Esophagus squamous epithelium (tissue), 5 donors: ENCODE measurements at places on chromosomes 3 and 15.
A peak's percentile ranks its signal among the peaks of the same experiment; 100 is the strongest.

DNA sequence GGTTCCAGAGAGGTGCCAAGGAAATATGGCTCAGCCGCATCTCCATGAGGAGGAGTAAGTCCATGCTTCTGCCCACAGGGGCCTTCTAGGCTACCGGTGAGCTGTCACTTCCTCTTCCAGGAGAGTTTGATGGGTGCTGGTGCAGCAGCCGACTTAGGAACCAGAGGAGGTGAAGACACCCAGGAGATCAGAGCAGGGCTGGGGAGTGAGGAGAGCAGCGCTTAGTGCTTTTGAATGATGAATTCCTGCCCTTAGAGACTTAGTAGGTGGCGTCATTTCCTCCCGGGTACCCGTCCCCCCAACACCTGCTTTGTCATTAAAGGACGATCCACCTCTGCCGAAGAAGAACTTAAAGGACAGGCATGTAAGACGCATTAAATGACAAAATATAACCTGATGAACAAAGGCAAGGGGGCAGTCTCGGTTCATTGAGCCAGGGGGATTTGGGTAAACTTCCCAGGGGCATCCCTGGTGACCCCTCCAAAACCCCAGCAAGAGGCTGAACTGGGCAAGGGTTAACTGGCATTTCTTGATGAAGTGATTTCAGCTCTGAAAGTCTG lies 67.6 kb downstream of the HES1 start:
- H3K4me1 ChIP-seq, result peaks cover 14% of the 10 kb centered on the region
- H3K4me3 ChIP-seq, result peak overlapping the region; percentile 39
- H3K27me3 ChIP-seq, result peaks cover 44% of the 10 kb centered on the region
- H3K27ac ChIP-seq, result no peak overlapping the region

DNA sequence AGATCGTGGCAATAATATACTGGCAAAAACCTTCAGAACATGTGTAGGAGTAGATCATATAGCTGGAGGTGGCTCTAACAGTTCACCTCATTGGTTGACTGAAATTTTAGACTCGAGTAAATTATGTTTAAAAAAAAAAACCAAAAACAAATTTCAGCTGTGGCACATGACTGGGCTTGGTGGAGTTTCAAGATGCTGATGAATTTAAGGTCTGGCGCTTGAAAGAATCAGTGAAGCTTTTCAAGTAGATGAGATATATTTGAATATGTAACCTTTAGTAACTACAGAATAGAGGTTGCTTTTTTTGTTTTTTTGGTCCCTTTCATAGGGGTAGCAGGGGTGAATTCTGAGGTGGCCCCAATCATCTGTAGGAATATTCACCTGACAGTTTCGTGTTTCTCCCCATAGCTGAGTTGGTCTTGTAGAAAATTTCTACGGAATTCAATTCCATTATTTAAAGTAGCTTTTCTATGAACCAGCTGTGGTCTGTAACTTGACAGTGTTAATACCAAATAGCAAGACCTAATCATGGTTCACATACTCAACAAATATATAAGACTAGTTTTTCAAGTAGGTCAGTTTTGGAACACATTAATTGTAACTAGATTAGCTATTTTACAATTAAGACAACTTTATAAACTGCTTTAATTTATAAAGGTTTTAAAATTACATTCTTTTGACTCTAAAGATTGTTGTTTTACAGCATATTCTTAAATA lies 65.6 kb downstream of the MAP4 start:
- no peaks in the 10 kb centered on the region for H3K27me3 ChIP-seq
- H3K36me3 ChIP-seq, result no peaks in the 10 kb centered on the region
- no peak overlapping the region for H3K27ac ChIP-seq
- H3K4me1 ChIP-seq, result peaks cover 8% of the 10 kb centered on the region
- DNase-seq, result no peak
- no peak overlapping the region for H3K4me3 ChIP-seq

GRCh38 chr3:62500556-62501288 lies 127.4 kb upstream of the FEZF2 start:
- H3K36me3 ChIP-seq, result no peaks in the 10 kb centered on the region
- DNase-seq, result no peak
- no peak overlapping the region for H3K27ac ChIP-seq
- no peaks in the 10 kb centered on the region for H3K27me3 ChIP-seq

DNA sequence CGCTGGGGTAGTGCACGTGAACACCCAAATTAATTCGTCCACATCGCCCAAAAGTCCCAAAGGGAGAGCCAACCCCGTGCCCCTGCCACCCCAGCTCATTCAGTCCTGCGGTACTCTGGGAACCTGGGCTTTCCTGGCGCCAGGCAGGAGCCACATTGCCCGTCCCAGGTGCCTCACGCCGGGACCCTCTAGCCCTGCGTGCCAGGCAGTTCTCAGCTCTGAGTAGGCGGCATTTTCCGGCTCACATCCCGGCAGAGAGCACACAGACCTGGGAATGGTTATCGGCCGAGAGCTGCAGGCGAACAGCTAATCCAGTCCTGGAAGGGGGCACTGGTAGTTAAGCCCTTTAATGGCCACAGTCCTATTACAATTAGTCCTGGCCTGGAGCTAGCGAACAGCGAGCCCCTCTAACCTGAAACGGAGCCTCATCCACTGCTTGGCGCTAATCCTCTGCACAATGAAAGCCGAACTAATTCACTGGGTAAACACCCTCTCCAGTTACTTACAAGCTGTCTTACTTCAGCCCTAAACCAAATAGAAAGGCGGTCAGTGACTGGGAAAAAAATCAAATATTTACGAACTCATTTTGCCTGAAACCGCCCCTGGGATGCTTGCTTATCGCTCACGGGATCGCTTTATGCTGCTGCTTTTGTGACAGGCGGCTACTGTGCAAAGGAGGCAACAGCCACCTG lies 254.6 kb upstream of the SOX14 start:
- H3K4me1 ChIP-seq, result no peaks in the 10 kb centered on the region
- DNase-seq, result no peak
- H3K36me3 ChIP-seq, result no peaks in the 10 kb centered on the region
- H3K27ac ChIP-seq, result no peak overlapping the region
- peaks cover 16% of the 10 kb centered on the region for H3K27me3 ChIP-seq
- H3K4me3 ChIP-seq, result no peak overlapping the region

DNA sequence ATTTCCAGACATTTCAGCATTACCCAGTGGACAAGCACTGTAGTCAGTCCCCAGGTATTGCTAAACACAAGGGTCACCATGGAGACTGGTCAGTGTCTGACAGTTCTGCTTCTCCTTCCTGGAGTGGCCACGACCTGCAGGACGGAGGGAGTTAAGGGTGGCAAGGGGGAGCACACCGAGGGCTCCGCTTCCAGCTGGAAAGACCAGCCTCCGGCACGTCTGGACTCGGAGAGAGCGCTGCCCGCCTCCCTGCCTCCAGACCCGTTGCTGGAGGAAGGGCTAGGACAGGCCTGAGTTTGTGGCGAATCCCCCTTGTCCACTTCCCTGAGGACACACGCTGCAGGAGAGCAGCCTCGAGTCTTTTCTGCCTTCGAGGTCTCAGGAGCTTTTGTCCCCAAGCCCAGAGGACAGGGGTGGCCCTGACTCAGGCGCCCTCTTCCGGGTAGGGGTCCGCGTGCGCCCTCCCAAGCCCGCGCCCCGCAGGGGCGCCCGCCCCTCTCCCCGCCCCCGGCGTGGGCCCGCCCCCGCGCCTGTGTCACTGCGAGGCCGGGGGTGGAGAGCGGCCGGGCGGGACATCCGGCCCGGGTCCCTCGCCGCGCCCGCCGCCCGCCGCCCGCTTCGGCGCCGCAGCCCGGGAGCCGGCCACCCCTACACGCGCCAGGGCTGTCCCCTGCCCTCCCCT lies at the start of gene CHST14:
TSS of gene CHST14 (plus strand) at position 562 of the 682 bp plus-strand sequence. CDS start 230 bp downstream, outside the sequence.
- no peak for DNase-seq
- H3K27me3 ChIP-seq, result no peaks in the 10 kb centered on the region
- peak within 1 kb of the TSS; percentile 95 for H3K4me3 ChIP-seq
- H3K36me3 ChIP-seq, result no peaks in the 10 kb centered on the region
- H3K27ac ChIP-seq, result peak within 1 kb of the TSS; percentile 84
- peaks cover 17% of the 10 kb centered on the region for H3K4me1 ChIP-seq

DNA sequence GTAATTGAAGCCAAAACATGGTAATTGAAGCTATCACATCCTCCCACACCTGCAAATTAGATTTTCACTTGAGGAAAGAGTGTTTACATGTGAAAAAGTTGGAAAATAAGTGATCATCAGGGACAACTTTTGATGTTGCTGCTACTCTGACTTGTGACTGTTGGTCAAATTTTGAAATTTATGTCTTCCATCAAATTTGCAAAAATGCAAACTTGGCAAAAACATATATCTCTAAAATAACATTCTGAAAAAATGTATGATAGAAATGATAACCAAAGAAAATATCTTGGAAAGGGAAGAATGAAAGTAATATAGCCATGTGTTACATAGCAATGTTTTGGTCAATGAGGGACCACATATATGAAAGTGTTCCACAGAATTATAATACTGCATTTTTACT lies 703.9 kb upstream of the SEMA6D start:
- DNase-seq, result no peak
- H3K27me3 ChIP-seq, result no peaks in the 10 kb centered on the region
- no peak overlapping the region for H3K4me3 ChIP-seq
- H3K36me3 ChIP-seq, result no peaks in the 10 kb centered on the region
- H3K4me1 ChIP-seq, result no peaks in the 10 kb centered on the region

DNA sequence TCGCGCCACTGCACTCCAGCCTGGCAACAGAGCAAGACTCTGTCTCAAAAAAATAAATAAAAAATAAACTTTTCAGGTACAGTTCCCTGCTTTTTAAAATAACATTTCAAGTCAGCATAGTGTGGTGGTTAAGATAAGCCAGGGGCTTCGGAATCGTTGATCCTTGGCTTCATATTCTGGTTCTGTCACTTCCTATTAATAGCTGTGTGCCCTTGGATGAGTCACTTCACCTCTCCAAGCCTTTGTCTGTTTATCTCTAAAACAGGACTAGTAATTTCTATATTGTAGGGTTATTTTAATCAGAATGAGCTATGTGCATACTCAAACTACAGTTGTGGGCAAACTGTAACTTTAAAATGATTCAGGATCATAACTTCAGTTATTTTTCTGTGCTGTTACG lies 53.8 kb upstream of the SENP5 start:
- H3K36me3 ChIP-seq, result peaks cover 14% of the 10 kb centered on the region
- H3K27ac ChIP-seq, result no peak overlapping the region
- no peaks in the 10 kb centered on the region for H3K27me3 ChIP-seq
- no peaks in the 10 kb centered on the region for H3K4me1 ChIP-seq
- no peak for DNase-seq

GRCh38 chr3:66803206-66803605 lies 194.9 kb upstream of the KBTBD8 start:
- no peak for DNase-seq
- H3K27me3 ChIP-seq, result no peaks in the 10 kb centered on the region
- no peak overlapping the region for H3K4me3 ChIP-seq

- H3K4me1 ChIP-seq, result no peaks in the 10 kb centered on the region
- DNase-seq, result no peak
- no peak overlapping the region for H3K4me3 ChIP-seq
- no peaks in the 10 kb centered on the region for H3K36me3 ChIP-seq
Observed at GRCh38 chr3:160210341-160210740, 14.9 kb upstream of the C3orf80 start.

- DNase-seq, result no peak
- no peak overlapping the region for H3K4me3 ChIP-seq
- H3K27ac ChIP-seq, result no peak overlapping the region
- H3K36me3 ChIP-seq, result no peaks in the 10 kb centered on the region
- H3K27me3 ChIP-seq, result no peaks in the 10 kb centered on the region
Observed at GRCh38 chr15:63931556-63931955, 97.8 kb upstream of the HERC1 start.

DNA sequence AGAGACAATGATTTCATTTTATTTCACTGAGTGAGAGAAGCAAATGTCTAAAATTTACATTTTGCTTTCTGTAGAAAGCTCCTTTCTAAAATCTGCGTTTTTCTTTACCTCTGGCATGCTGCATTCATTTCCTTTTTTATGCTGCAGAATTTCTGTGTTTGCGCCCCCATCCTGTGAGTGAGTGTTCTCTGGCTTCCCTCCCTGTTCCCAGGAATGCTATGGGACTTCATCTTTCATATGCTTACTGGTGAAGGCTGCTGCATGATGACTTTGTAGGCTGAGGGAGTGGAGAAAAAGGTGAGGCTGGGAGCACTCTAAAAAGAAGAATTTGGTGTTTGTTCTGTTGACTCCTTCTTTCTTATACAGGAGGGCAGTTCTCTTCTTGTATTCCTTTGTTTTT lies 7.7 kb upstream of the TMC3 start:
- H3K36me3 ChIP-seq, result no peaks in the 10 kb centered on the region
- H3K27me3 ChIP-seq, result no peaks in the 10 kb centered on the region
- no peak overlapping the region for H3K27ac ChIP-seq
- no peak overlapping the region for H3K4me3 ChIP-seq

- H3K4me1 ChIP-seq, result no peaks in the 10 kb centered on the region
- no peaks in the 10 kb centered on the region for H3K36me3 ChIP-seq
- DNase-seq, result no peak
- peak overlapping the region; percentile 27 for H3K27ac ChIP-seq
Observed at GRCh38 chr15:71458089-71458660, 342.9 kb downstream of the THSD4 start.

DNA sequence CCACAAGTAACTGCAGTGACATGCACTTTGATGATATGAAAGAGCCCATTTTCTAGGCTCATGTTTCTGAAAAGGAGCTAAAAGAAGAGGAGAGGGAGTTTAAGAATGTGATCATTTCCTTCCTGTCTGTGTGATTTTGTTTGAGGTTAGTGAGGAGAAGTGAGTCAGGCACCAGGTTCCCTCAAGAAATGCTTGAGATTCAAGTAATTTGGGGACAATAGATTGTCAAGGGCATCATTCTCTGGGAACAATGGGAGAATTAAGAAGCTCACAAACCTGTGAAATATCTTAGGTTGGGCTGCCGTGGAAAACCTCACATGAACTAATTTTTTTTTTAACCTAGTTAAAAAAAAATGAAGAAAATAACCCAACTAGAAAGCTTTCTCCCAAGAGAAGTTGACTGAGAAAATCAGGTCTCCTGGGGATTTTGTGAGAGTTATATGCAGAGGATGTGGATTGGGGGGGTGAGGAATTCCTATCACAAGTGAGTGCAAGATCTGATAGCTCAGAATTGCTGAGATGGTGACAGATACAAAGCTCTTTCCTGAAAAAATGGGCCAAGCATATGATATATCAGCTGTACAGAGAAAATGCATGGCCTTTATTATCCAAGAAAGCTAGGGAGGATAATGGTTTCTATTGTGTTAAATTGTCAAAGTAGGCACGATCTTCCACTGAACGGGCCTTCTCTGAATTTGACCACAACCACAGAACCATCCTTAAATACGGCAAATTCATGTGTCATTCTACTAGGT lies 203.3 kb downstream of the FEZF2 start:
- no peaks in the 10 kb centered on the region for H3K4me1 ChIP-seq
- no peaks in the 10 kb centered on the region for H3K36me3 ChIP-seq
- no peak overlapping the region for H3K27ac ChIP-seq
- H3K27me3 ChIP-seq, result no peaks in the 10 kb centered on the region
- no peak for DNase-seq

- no peaks in the 10 kb centered on the region for H3K27me3 ChIP-seq
- DNase-seq, result no peak
- H3K36me3 ChIP-seq, result no peaks in the 10 kb centered on the region
- no peak overlapping the region for H3K4me3 ChIP-seq
Observed at GRCh38 chr3:106631373-106632108, 745.7 kb upstream of the CCDC54 start.

GRCh38 chr3:46642971-46643370 lies 30.6 kb downstream of the FAM240A start:
- no peak overlapping the region for H3K4me3 ChIP-seq
- H3K27me3 ChIP-seq, result no peaks in the 10 kb centered on the region
- H3K27ac ChIP-seq, result no peak overlapping the region
- H3K36me3 ChIP-seq, result no peaks in the 10 kb centered on the region
- H3K4me1 ChIP-seq, result no peaks in the 10 kb centered on the region

GRCh38 chr3:66839508-66839907 lies 158.6 kb upstream of the KBTBD8 start:
- H3K27ac ChIP-seq, result no peak overlapping the region
- no peaks in the 10 kb centered on the region for H3K36me3 ChIP-seq
- H3K27me3 ChIP-seq, result no peaks in the 10 kb centered on the region
- no peaks in the 10 kb centered on the region for H3K4me1 ChIP-seq
